ENCODE measurements at places on chromosomes 1 and 21. TPM values are rescaled to one million over a fixed set of nuclear protein-coding genes. Genes with fewer than 3 reads are reported as not detected.

Gene GON4L
- polyA plus RNA-seq: 3.5 TPM

Gene COPA
- polyA plus RNA-seq: 62.5 TPM

DNA sequence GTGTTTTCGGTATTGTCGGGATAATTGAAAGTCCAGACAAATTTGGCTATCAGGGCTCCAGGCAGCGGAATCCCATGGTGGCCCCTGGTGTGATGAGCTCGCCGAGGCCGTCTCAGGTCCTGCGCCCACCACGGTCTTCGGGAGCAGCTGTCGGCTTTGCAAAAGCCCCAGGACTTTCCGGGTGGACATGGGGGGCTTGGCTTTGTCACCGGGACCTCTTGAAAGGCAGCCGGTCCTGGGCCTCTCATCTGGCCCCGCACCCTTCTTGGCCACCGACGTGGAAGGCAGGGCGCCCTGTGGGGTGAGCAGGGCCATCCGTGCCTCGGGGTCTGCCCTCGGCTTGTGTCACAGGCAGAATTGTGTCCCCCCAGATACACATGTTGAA, 87.1 kb upstream of the ACTRT2 start:
- no peak for DNase-seq

Gene ANKRD35
- 1.8 TPM for polyA plus RNA-seq

DNA sequence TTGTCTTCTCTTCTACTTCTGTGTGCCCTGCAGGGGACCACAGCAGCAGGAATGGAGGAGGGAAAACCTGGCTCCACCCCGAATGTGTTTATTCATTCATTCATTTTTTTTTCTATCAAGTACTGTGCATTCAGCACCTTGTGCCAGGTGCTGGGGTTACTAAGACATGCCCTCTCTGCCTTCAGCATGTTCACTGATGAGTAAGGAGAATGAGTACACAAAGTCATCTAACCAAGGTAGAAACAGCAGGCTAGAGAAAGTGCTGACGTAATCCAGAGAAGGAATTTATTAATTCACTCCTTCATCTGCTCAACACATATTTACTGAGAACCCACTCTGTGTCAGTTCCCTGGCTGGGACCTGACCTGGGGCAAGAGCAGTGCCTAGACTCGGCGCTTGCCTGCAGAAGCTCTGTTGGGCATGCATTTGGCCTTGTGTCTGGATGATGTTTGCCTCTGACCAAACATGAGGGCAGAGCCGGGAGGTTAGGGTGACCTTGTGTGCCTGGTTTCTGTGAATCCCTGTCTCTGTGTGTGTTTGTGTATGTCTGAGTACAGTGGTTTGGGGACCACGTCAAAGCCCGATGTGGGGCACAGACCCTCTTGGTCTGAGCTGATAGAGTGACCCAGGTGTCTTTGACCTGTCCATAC, 3.3 kb upstream of the MYOG start:
- DNase-seq: no peak

Gene RNF207
- 24.3 TPM for polyA plus RNA-seq

DNA sequence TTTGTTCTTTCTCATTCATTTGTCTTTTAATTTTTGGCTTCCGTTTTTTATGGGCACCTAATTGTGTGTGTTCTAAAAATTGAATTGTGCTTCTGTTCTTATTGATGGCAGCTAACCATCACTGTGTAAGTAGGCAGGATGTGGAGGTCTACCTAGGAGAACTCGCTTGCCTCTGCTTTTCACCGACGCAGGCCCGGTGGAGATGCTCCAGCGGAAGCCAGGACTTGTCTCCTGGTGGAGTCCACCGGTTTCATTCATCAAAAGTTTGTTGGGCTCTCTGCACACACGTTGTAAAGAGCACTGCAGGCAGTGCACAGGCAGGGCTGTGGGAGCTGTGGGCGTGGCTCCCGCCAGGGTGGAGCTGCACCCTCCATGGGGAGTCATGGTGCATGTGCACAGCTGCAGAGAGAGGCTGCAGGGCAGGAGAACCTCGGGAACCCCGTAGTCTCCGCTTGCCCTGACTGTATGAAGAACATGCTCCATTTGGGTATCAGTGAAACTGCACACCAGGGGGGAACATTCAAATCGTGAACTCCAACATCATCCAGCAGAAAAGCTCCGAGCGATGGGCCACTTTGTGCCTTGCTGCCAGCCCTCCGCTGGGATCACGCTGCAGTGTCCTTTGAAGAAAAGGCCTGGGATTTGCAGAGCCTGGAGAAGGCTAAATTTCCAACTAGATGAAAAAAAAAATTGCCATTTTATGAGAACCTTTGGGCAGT, 6.0 kb upstream of the C1orf174 start:
- DNase-seq: peak; percentile 55

DNA sequence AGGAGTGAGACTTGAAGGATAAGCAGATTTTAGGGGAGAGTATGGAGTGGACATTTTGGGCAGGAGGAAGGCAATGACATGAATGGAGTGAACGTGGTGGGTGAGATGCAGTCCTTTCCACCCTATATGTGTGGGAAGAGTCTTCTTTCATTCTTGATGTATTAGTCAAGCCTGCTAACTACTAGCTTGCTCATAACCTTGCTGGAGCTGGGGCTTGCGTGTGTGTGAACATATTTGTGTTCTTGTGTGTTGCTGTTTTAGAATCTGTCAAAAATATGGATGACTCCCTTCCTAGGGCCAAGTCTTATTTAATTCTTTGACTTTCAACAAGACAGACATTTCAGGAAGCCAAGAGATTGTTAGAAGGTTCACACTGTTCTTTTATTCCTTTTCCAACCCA, 132.7 kb downstream of the UCK2 start:
- DNase-seq: no peak

GRCh38 chr1:244100276-244100675, 49.2 kb downstream of the ZBTB18 start:
- DNase-seq: no peak

GRCh38 chr1:60390593-60391282, 317.2 kb upstream of the C1orf87 start:
- no peak for DNase-seq

GRCh38 chr1:87104945-87105344, 190.5 kb downstream of the HS2ST1 start:
- DNase-seq: no peak

Gene PLEKHG5
- 5.4 TPM for polyA plus RNA-seq

DNA sequence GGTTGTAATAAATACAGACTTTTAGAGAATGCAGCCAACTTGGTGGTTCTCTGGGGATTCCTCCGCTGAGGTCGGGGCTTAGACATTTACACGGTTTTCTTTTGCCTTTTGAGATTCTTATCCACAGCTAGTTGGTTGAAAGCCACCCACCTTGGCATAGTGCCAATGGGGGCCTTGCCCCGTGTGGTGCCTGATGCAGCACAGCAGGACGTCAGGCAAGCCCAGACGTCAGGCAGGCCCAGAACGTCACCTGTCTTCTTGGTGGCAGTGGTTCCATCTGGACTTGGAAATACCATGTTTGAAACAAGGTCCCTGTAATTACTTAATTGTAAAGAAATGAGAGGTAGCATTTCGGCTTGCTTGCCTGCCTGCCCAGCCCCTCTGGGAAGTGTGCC, 78.5 kb downstream of the GALNT2 start:
- DNase-seq: no peak

DNA sequence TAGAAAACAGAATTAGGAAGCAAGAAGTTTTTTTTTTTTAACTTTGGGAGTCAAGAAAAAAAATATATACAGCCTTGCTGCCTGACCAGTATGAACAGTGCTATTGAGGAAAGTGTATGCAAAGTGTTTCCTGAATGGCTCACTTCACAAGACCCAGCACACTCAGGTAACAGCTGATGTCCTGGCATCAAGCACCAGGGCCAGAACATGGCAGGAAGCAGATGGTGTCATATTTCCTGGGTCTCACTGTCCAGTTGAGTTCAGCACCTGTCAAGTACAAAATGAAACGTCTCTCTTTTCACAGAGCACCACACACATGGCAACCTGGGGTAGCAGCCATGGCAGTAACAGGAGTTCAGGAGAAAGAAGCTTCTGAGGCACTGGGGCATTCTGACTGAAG, 372.3 kb downstream of the TTLL7 start:
- no peak for DNase-seq

GRCh38 chr21:32136546-32136945, 142.3 kb downstream of the MIS18A start:
- no peak for DNase-seq

Gene CHTOP
- 65.4 TPM for polyA plus RNA-seq

DNA sequence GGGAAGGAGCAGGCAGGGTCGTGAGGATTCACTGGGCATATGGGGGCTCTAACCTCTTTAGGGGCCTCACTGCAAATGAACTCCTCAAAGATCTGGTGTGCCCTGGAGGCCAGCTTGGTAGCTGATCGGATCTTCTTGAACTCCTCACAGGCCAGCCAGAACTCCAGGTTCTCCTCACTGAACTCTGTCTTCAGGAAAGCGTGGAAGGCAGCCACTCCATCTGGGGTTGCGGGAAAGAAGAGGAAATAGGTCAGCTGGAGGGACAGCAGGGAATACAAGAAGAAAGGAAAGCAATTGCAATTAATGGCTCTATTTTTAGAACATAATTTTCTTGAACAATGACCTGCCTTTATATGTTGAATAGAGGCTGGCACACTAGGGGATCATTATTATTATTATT, 2.3 kb downstream of the RGS16 start:
- no peak for DNase-seq

Gene OR2L5
- not detected for polyA plus RNA-seq

- DNase-seq: no peak
Observed at GRCh38 chr1:8540261-8540941, 222.5 kb downstream of the SLC45A1 start.

GRCh38 chr1:6599141-6599975, 3.3 kb downstream of the KLHL21 start:
- no peak for DNase-seq

GRCh38 chr21:25994758-25995163, 175.8 kb downstream of the APP start:
- DNase-seq: no peak

- DNase-seq: peak; percentile 81
Observed at GRCh38 chr21:32413015-32413504, 554 bp downstream of the EVA1C start.

GRCh38 chr21:25986928-25987327, 183.6 kb downstream of the APP start:
- no peak for DNase-seq

DNA sequence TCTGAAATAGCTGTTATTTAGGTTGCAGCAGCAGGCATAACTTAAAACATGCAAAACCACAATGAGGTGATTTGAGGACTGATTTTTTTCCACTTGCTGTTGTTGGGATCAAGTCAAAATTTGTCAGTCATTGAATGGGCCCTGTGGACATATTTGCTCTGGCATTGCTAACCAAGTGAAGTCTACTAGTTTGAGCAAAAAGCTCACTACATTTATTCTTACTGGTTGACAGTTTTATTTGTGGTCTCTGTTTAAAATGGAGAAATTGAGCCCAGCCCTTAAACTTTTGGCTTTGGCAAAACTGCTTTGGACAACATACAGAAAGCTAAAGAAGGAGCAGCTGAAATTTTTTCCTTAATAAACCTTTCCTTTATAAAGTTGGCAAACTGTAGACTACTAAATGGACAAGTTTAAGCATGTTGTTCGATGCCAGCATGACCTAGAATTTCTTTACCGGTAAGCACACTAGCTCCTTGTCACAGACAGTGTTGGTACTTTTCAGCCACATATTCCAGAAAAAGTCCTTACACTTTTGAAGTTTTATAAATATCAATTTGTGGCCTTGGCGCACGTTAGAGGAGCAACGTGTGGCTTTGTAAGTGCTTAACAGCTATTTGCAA, 234.6 kb downstream of the USP25 start:
- no peak for DNase-seq

GRCh38 chr1:25922971-25923552, 16.8 kb upstream of the STMN1 start:
- DNase-seq: peak; percentile 68

DNA sequence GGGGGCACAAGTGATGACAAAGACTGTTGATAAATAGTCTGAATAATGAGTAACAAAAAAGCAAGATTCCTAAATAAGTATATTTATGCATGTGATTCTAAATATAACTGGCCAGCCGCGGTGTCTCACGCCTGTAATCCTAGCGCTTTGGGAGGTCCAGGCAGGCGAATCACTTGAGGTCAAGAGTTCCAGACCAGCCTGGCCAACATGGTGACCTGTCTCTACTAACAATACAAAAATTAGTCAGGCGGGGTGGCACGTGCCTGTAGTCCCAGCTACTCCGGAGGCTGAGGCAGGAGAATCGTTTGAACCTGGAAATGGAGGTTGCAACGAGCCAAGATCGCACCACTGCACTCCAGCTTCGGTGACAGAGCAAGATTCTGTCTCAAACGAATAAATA, 161.5 kb downstream of the TOMM20 start:
- DNase-seq: peak; percentile 52

Gene GNG12
- polyA plus RNA-seq: 46.1 TPM

Gene TRABD2B
- 1.8 TPM for polyA plus RNA-seq

All from sigmoid colon (tissue), 7 donors.